Lower leg skin (tissue), 4 donors: ENCODE measurements at places on chromosomes 11 and 22.

- peak; percentile 61 for DNase-seq
Measured at GRCh38 chr11:44538375-44539054, 26.9 kb upstream of the CD82 start.

GRCh38 chr11:57530215-57530595 is 349 bp downstream of the TIMM10 start:
- DNase-seq: peak; percentile 34

GRCh38 chr11:61851113-61851899 is 23.2 kb downstream of the FADS2 start:
- no peak for DNase-seq

DNA sequence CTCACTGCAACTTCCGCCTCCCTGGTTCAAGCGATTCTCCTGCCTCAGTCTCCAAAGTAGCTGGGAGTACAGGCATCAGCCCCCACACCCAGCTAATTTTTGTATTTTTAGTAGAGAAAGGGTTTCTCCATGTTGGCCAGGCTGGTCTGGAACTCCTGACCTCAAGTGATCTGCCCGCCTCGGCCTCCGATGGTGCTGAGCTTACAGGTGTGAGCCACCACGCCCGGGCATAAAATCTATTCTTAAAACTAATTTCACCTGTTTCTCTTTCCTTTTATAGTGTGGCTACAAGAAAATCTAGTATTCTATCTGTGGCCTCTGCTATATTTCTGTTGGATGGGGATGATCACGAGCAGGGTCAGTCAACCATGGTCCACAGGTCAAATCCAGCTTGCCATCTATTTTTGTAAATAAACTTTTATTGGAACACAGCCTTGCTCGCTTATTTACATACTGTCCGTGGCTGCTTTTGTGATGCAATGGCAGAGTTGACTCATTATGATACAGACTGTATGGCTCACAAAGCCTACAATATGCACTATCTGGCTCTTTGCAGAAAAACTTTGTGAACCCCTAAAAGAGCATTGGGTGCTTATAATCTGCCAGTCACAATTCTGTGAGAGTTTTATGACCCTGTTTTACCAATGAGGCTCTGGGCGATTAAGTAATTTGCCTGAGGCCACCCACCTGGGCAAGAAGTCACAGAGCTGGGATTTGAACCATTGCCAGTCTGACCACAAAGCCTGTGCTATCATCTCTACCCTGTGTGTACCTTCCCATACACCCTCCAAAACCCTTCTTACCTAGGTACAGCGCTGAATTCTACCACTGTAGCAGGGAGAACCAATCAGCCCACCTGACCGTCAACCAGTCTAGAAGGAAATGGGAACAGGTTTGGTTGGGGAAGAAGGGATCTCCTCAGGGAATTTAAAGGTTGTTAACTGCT is 28.3 kb downstream of the SLC1A2 start:
- no peak for DNase-seq

DNA sequence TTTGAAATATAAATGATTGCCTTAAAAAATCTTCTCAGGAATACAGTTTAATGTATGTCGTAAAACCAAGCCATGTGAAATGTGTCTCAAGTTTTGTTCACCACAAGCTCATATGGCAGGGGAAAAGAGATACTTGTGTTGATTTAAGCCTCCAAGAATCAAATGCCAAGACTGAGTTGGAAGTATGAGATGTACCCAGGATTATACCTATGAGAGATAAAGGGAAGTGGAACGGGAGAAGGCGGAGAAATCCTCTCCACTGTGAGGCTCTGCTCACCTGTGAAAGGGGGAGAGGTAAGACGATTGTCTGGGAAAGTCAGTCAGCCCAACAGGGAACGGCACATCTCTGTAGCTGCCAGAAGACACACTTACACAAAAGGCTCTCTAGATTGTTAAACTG is 124.8 kb downstream of the TRPC6 start:
- DNase-seq: no peak

GRCh38 chr11:130631119-130631518 is 182.7 kb downstream of the ADAMTS15 start:
- DNase-seq: no peak

DNA sequence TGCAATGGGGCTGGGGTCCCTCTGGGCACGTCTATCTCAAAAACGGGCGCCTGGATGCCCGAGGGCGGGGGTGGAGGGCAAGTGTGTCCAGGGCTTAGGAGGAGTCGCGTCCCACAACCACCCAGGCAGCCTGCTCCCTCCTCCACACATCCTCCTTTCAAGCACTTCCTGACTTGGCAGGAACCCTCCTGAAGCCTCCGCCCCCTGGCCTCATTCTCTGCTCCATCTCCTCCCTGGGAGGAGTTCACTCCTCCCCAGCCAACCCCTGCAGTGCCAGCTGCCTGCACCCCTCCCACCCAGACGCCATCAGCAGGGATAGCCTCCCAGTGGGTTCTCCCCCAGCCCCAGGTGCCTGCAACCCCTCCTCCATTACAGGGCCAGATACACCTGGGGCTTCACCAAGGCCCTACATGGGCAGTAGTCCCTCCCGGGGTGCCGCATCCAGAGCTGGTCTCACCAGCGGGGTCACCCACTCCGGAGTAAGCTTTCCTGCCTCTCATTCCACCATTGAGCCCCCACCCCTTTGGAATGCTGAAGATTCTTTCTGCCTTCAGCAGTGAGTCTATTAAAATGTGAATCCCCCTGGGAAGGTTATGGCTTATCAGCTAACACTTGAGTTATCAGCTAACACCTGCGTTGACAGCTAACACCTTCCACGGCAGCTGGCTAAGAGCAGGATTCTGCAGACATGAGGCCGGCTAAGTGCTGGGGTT is 24.4 kb downstream of the RTN4R start:
- peak; percentile 32 for DNase-seq

DNA sequence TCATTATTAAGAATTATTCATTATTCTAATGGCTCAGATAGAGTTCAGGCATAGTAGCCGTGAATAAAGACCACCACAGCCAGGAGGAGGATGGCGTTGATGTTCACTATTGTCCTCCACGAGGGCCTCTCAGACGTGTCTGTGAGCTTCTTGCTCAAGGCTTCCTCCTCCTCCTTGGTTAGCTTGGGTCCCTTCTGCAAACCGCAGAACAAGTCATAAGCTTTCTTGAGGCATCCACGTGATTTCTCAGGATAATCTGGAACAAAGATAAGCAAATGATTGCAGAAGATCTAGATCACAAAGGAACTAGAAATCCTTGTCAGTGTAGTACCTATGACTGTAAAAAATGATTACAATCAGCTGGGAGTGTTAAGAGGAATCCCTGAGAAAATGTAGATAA is 13.6 kb upstream of the RFPL2 start:
- no peak for DNase-seq
